Stimulated activated CD4-positive, alpha-beta T cell treated with anti-CD3 and anti-CD28 coated beads, Interleukin-15, amount 100 ng/mL, for 24 hours (primary cell): ENCODE measurements at places on chromosomes 2 and 18.

- DNase-seq: no peak
Measured at GRCh38 chr2:164711766-164712138, 90.5 kb upstream of the GRB14 start.

DNA sequence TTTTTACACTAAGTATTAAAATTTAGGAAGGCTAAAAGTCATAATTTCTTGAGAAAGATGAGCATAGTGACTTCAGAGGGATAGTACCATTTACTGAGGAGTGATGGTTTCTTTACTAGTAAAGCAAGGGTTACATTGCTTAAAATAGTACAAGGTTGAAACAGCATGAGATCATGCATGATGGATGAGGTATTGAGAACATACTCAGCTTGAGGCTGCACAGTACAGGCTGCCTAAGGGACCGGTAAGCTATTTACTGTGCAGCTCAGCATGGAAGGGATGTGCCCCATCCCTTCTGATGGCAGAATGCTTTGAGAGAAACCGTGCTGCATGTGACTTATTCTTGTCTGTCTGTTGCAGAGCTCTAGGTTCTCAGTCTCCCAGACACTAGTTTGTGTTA lies 122.1 kb downstream of the EML6 start:
- DNase-seq: no peak

DNA sequence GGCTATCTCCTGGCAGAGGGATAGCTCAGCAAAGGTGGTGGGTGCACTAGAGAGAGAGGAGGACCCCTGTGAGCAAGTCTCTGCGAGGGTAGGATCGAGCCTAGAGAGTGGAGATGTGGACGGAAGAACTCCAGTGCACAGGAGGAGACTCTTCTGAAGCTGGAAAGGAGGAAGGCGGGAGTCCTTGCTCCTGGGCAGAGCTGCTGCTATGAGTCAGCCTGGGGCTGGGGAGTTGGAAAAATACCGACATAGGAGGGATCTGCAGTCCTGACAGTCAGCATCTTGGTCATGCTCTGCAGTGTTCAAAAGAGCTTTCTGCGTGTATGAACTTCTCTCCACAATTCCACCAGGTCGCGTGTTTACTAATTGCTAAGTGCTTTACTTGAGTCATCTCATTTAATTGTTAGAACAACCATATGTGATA lies 233.8 kb downstream of the LDLRAD4 start:
- no peak for DNase-seq

DNA sequence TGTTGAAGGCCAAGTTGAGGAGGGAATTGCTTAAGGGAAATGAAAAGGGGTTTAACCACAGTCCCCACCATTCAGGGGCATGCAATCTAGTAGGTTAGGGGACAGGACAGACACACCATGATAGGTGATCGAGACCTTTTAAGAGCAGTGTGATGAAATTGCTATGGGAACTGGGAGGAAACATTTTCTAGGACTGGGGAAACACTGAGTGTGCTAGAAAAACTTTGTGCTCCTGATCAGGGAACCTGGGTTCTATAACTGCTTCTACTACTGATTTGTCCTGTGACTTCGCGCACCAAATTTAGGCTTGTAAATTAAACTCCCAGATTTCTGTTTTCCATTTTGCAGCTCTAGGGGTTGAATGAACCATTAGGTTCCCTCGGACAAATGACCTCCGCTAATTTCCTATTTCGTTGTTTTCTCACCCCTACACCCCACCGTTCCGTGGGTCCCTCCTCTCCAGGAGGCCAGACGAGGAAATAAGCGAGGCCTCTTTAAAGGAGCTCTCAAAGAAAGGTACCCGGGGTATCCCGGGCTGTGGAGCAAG lies 371 bp upstream of the LCLAT1 start:
- no peak for DNase-seq

DNA sequence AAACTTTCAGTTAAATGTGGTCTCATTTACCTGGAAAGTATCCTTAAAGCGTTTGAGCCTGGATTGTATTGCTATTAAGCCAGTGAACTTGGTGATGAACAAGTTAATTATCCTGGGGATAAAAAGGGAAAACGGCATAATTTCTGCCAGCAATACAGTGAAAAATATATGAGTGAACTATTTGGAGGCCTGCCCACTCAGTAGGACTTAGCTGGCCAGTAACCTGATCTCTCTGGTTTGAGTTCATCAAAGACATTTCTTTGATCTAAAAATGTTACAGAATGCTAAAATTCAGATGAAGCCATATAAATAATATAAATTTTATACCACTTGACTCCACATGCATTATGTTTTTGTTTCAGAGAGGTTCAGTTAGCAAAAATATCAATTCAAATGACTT lies 241.1 kb upstream of the VWC2L start:
- DNase-seq: no peak

DNA sequence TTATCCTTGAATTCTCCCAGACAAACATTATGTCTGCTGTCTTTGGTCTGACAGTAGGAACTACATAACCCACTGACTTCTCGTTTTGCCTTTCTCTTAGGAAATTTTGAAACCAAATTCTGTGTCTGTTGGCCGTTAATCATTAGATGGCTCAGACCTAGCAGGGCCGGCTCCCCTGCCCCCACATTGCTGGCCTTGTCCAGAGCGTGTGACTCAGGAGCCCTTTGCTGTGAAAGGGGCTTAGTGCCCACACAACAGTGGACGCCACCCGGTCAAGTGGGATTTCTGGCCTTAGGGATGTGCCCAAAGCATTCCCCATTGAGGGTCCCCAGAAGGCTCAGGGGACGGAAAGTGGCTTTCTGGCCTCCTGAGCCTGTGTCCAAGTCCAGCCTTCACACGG lies 137.5 kb downstream of the CTIF start:
- DNase-seq: no peak

DNA sequence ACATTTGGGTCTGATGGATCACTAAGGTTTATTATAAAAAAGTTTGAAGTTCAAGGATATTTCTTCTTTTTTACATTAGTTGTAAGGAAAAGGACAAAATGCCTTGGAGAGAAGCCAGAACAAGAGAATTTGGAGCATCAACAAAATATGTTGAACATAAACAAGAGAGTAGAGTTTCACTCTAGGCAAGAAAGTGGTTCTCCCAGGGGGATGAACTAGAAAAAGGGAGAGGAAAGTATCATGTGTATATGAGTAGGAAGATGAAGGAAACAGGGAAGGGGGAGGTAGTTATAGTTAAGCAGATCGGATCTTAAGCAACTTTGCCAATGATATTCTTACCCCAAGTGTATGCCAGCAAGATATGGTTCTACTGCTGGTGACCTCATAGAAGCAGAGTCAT lies 63.8 kb upstream of the GALNT3 start:
- DNase-seq: no peak

DNA sequence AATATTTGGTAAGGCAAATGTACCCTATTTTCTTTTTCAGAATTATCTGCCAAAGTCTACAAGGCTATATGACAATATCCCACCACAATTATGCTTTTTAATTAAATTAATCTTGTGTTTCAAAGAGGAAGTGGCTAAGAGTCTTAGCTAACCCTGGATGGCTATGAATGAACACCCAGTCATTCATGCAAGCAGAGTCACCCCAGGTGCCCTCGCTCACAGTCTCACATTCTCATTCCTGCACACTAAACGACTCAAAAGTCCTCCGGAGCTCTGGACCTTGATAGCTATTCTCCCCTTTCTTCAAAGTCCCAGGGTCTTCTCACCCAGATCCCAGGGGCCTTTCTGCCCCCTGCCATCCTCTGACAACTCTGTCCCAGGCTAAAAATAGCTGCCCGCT lies 42.1 kb upstream of the MRPL19 start:
- DNase-seq: no peak

DNA sequence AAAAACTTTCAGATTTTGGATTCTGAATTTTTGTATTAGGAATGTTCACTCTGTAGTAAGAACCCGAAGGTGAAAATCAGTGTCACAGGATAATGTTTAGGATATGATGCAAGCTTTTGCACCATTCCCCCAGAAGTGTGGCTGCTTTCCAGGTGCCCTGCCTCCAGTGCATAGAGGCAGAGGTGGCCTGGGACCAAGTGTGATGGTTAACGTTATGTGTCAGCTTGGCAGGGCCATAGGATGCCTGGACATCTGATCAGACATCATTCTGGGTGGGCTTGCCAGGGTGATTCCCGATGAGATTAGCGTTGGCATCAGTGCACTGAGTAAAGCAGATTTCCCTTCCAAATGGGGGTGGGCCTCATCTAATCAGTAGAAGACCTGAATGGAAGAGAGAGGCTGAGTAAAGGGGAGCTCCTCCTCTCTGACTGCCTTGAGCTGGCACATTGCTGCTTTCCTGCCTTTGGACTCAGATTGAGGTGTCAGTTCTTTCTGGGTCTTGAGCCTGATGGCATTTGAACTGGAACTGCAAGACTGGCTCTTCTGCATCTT lies 177.4 kb upstream of the HS6ST1 start:
- no peak for DNase-seq

GRCh38 chr2:215499331-215499730 lies 63.5 kb upstream of the FN1 start:
- DNase-seq: no peak

- no peak for DNase-seq
Measured at GRCh38 chr2:43460174-43460546, 135.7 kb downstream of the THADA start.

DNA sequence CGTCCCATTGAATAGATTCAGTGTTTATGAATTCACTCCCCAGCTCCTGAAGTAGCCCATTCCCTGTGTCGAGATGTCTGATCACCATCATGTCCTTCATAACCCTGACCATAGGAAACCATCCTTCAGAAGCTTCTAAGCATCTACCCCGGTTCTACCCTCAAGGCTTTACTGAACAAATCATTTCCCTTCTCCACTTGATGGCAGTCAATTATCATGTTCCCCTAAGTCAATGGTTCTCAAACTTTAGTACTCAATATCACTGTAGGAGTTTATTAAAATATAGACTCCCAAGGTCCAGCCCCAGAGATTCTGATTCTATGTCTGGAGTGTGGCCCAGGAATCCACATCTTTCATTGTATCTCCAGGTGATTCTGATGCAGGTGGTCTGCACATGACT lies 228.4 kb upstream of the SP5 start:
- DNase-seq: no peak

DNA sequence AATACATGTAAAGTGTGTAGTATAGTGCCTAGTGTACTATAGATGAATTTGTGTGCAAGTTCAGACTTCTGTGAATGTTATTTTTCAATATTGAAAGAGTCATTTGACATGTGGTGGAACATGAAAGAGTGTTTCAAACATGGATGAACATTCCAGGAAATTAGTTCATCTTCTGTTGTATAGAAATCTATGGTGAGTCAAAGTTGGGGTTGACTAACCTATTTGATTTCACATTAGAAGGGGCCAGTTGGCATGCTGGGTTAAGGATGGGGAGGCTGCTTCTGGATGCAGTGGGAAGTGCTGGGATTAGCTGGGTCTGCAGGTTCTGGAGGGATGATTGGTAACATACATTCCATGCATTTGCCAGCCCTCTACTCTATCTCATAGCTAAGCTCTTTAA lies 50.6 kb downstream of the LYPD6B start:
- DNase-seq: no peak

DNA sequence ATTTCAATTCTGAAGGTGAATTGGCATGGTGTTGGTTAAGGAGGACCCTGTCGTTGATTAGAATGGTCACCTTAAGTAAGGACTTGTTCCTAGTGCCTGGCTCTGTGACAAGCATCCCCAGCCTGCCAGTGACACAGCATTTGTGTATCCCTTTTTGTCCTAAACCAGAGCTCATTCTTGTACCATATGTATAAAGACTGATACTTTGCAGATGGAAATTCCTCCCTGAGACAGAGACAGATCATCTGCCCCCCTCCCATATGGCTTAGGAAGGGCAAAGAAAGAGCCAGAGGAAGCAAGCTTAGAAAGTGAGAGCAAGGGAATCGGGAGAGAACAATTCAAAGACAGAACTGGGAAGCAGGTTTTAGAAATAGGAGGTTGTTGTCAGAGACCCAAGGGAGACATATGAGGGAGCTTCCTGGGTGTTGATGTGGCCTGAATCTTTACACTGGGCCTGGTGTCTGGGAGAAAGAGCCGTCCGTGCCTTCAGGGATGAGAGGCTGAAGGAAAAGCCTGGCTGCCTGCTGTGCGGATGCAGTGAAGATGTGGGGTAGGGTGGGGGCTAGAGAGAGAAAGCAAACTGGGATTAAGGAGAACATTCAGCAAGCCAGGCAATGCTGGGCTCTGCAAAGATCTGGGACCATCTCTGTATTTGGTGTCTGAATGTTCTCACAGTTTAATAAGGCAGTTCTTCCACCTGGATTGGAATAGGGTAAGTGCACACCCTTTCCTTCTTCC lies 13.2 kb upstream of the CHRNA1 start:
- no peak for DNase-seq

DNA sequence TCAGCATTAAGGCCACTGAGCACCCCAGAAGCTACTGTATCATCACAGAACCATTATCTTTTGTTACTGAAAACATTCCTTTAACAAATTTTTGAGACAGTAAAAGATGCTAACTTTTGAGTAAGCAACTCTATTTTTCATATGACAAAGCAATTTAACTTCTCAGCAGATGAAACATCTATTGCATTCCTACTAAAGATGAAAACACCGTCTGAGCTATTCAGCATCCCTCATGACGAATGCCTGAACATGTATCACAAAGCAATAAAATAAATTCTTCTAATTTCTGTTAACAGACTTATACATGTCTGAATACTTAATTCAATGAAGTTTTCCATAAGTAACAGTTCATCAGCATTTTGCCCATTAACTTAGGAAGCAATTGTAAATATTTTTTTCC lies 23.9 kb downstream of the CHN1 start:
- no peak for DNase-seq

- DNase-seq: no peak
Measured at GRCh38 chr2:44477657-44478414, 116.1 kb downstream of the CAMKMT start.

DNA sequence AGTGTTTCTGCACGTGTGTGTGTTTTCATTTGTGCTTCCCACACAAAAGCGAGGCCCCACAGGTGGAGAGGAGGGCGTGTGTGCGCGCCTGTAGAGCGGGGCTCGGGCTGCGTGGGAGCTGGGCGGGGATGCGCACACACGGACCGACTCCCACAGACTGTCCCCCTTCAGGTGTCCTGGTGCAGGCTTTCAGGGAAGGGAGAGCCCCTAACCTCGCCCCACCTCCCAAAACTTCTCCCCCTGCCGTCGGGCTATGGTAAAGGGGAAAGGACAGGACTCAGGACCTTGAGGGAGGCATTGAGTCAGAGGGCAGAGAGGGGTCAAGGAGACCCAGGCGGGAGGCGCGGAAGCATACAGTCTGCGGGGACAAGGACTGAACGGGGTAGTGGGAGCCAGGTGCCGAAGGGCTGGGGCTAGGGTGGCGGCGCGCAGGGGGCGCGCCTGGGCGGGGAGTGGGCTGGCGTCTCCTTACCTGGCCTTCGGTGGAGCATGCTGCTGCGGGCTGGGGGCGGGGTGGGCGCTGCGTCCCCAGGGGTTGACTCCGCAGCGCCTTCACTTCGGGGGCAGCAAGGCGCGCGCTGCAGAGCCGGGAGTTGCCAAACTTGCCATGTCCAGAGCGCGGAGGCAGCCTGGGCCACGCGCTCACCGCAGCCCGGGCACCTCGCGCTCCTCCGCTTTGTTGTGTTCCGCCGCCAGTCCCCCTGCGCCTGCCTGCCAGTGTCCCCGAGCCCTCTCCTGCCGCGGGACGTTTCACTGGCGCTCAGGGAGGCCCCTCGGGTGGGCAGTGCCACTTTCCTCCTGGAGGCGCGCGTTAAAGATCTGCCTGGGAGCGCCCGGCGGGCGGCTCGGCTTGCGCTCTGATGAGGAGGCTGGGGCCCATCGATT lies 302.0 kb downstream of the NCKAP5 start:
- no peak for DNase-seq

GRCh38 chr18:58095222-58095621 lies 51.2 kb downstream of the NEDD4L start:
- DNase-seq: no peak
